Stimulated activated CD4-positive, alpha-beta T cell treated with anti-CD3 and anti-CD28 coated beads, Interleukin-15, amount 100 ng/mL, for 1 hour (primary cell): ENCODE measurements at places on chromosomes 13 and 19.

- DNase-seq, result no peak
These were observed 458.6 kb downstream of the DACH1 start for GRCh38 chr13:71408416-71408815.

- DNase-seq, result no peak
These were observed 41.8 kb upstream of the DCUN1D2 start for GRCh38 chr13:113532156-113532806.

DNA sequence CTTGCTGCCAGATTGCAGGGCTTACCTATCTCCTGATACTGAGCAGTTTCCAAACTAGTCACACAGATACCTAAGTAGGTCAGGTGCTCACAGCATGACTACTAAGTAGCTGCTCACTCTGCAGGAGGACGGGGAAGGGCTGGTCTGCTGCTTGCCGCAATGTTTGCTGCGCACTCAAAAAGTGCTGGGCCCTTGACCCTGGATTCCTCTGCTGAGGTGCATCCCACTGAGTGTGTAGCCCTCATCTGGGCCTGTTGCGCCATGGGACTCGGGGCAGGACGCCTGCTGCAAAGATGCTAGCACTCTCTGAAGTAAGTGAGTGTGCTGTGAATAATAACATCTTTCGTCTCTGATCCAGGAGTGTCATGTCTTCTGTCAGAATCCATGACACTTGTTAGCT lies 59.2 kb upstream of the MEDAG start:
- DNase-seq, result no peak

DNA sequence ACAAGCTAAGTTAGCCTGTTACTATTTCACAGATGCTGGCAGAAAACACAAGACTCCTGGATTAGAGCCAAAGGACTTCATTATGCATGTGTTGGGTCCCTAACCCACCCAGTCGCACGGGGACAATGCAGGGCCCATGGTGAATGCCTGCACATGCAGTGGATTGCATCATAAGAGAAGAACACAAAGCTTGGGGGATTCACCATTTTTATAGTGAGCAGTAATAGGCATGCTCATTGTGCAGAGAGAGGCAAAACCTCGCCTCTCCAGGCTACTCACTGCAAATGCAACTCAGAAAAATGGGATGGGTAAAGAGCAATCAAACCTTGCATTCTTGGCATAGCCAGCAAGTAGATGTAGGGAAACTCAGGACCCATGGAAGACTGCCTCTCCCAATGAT lies 115.8 kb downstream of the DIAPH3 start:
- no peak for DNase-seq

- no peak for DNase-seq
These were observed 134.3 kb upstream of the SLITRK5 start for GRCh38 chr13:87536899-87537298.

DNA sequence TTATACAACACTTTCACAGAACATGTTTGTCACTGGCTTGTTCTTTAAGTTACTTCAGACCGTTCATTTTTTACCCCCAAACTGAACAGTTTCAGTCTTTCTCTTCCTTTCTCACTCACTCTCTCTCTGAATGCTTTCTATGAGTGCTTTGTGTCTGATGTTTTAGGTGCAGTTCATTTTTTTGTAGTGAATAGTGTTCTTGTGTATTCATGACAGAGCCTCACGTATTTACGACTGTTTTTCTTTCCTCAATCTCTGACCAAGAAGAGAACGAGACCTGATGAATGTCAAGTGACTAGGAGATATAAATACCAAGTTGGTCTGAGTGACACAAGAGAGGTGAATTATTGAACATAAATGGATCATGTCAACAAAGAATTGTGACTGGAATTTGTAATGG lies 1525.0 kb upstream of the MIR17HG start:
- no peak for DNase-seq

DNA sequence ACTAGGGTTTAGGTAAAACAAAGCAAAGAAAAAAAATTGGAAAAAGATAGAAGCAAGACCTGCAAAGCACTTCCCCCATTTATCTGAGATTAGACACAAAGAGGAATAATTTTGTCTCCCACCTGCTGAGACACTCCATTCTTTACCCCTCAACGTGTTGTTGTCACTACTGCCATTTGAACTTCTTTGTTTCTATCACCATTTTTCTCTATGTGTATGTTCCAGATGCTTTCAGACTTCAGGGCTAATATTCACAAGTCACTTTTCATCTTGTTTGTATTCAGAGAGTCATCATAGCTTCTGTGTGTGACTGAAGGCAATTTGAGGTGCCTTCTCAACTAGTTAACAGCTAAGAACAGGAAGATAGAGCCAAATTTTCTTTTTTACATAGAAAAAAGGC lies 512.5 kb downstream of the TBC1D4 start:
- no peak for DNase-seq

- no peak for DNase-seq
These were observed 94.1 kb downstream of the KL start for GRCh38 chr13:33110386-33110712.

- DNase-seq, result no peak
These were observed 110.6 kb downstream of the DNAJC3 start for GRCh38 chr13:95787356-95788099.

- no peak for DNase-seq
These were observed 18.5 kb downstream of the RFX2 start for GRCh38 chr19:6091771-6092291.

- no peak for DNase-seq
These were observed 12.4 kb downstream of the EFNB2 start for GRCh38 chr13:106522898-106523525.

GRCh38 chr13:72507416-72508199 lies 219.8 kb downstream of the MZT1 start:
- no peak for DNase-seq

- DNase-seq, result no peak
These were observed 8.4 kb downstream of the CD22 start for GRCh38 chr19:35337097-35337983.

DNA sequence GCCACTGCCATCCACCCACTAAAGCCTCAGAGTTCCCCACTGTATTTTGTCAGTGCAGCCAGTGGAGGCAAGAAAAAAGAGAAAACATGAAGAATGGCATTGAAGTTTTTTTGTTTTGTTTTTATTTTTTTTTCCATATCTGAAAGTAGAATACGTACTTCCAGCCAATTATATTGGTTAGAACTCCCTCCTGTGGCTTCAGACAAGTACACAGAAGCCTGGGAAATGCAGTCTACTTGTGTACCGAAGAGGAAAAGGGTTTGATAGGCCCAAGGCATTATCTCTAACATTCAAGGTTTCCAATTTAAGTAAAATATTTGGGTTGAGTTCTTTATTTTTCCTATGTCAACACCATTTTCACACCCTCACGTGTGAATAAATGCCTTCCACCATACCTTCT lies 696.2 kb upstream of the GPC6 start:
- no peak for DNase-seq

DNA sequence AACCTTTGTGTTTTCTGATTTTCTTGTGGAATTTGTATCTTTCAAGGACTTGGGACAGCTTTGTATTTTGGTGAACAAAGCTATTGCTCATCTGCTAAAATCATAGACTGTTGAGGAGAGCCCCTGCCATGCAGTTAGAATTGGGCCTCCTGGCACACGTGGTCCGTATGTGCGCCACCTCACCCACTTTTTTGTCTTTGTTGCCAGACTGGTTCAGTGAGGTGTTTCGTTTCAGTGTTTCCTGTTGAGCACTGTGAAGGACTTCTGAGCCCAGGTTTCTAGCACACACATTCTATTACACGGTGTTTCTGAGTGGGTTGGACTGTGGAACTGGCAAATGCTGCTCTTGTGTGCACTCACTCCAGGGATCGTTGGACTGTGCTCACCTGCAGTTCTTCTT lies 37.6 kb upstream of the RNF113B start:
- DNase-seq, result no peak

DNA sequence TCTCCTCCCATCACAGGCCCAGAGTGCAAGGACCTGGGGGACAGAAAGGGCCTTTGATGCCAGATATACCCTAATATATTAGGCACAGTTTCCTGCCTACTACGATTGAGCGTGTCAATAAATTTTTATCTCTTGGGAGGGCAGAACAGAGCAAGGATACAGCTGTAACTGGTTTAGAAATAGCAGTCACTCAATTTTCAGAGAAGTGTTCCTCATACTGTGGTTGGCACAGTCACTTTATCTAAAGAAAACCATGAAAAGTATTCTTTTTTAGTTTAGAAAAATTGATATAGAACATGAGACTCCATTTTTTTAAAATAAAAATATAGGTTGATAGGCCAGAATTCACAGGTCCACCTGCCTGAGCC lies 460 bp upstream of the ZNF155 start:
- DNase-seq, result no peak

DNA sequence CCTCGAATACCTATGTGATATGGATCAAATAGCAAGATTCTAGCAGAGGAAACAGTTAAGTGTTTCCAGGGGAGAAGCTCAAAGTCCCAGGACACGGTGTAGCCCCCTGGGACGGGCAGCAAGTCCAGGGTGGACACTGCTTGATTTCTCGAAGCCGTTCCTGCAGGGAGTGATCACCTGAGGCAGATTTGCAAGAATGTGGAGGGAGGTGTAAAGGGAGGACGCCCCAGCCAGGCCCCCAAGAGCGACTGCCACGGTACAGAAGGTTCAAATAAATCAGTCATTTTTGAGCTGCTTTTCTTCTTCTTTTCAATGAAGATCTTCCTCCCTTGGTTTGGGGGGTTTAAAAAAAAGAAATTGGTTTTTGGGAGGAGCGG lies 41.4 kb downstream of the KLF2 start:
- no peak for DNase-seq

DNA sequence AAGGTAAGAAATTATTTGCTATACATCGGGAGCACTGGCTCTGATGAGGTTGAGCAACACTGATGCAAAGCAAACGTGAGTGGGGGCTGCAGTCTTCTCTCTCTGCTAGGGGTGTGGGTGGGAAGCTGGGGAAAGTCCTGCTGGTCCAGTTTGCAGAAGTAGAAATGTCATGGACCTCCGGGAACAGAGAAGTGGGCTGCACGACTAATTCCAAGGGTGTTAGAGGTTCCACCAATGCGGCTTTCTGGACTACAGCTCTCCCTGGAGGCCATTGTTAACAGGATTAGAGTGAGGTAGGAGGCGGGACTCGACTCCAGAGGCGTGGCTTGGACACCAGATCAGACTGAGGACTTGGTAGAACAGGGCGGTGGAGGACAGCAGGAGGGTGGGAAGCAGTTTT lies 5.7 kb upstream of the FBXO27 start:
- no peak for DNase-seq

GRCh38 chr13:94711561-94712286 lies 621 bp downstream of the SOX21 start:
- no peak for DNase-seq

DNA sequence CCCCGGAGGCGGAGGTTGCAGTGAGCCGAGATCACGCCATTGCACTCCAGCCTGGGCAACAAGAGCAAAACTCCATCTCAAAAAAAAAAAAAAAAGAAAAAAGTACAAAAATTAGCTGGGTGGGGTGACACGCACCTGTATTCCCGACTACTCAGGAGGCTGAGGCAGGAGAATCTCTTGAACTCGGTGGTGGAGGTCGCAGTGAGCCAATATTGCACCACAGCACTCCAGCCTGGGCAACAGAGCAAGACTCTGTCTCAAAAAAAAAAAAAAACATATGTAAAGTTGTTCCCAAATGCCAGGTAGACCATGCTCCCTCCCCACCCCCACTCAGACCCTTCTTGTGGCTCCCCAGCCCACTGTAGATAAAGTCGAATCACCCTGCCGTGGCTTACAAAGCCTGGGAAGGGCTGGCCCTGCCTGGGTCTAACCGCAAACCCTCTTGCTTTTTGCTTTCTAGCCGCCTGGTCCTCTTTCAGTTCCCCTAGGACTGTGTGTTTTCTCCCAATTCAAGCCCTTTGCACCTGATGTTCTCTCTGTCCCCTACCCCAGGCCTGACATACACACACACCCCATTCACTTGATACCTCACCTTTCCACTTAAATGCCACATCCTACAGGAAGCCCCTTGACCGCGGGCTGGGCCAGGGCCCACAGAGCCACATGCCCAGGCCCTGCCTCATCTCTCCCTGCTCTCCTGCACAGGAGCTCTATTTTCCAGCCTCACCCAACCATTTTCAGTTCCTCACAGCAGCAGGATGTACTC lies 34.4 kb downstream of the MAP4K1 start:
- no peak for DNase-seq

- DNase-seq, result peak; percentile 21
These were observed at the start of gene C19orf12 for GRCh38 chr19:29714953-29715700. Gene C19orf12 (minus strand): TSS chr19:29715261. CDS start chr19:29708413, 6,848 bp downstream.

DNA sequence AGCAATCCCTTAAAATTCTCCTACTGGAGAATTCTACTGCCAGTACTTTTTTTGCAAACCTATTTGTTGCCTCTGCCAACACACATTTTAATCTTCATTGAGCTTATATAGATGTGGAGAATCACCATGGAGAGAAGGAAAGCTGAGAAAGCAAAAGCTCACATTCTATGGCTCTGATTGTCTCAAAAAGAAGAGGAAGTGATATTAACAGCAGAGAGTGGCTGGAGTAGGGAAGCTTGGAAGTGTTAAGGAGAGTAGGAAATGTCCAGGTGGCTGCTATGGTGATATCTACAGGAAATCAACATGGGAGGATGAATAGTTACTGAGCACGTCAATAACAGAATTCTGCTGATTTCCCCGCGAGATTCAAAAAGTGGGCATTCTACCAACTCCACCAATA lies 78.8 kb upstream of the TDRD3 start:
- DNase-seq, result no peak

GRCh38 chr19:43316591-43317319 lies 36.7 kb upstream of the CD177 start:
- DNase-seq, result no peak

DNA sequence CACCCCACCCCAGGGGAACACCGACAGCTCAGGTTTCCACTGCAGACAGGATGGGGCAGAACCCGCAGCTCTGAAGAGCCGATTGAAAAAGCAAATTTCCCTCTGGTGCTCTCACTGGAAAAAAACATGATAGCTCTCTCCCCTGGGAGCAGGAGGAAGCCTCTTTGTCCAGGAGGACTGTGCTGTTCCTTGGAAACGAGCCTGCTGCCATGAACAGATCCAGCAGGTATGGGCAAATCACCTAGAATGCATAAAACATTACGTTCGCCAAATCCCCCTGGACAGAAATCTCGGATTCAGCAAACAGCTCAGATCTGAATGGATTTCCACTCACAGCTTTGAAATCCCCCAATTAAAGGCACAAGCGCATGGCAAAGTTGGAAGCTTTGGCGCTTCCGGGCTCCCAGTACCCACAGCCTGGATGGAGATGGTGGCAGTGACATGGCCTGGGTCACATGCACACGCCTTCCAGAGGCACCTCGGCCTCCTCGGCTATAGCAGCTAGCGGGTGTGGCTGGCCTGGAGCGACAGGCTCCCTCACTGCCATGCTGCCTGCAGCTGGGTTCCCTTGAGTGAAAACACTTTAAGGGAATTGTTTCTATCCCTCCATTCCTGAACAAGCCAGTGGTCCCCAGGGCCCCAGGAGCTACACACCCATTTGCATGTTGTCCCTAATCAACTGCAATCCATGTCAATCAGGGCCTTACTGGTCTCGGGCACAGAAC lies 59.1 kb downstream of the CEBPG start:
- no peak for DNase-seq
